ENCODE measurements at places on chromosomes 1 and 21. TPM values are rescaled to one million over a fixed set of nuclear protein-coding genes. Genes with fewer than 3 reads are reported as not detected.

DNA sequence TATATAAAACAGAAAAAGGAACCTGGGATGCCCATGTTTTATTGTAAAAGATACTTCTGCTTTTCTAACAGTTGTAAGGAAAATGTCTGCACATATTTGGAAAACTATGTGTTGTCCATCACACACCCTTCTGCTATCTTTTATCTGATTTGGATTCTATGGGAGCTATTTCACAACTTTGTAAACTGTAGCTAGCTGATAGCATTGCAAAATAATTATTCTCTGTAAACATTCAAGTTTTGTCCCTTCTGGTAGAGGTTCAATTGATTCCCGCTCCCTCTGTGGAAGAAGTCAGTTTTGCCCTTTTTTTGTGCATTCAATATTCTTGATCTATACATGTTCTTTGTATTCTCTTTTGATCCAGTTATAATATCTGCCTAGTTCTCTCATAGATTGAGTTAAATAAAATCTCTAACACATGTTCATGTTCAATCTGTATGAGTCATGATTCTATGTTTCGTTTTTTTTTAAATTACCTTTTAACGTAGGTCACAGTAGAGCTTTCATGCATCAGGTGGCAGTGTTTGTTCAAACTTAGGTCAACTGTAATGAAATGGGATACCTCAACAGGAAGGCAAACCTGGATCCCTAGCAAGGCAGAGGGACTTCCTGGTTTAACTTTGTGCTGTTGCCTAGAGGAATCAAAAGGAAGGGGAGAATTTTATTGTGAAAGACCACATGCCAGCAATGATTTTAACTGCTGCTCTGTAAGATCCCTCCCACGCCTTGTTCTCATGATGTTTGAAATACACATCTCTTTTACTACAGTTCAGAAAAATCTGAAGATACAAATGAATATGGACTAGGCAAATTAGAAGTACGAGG is 26.0 kb upstream of the BCL9 start:
- DNase-seq = no peak

GRCh38 chr1:56446531-56447098 is 132.7 kb downstream of the PLPP3 start:
- DNase-seq = no peak

The KIF21B gene
- 0.46 TPM for total RNA-seq

GRCh38 chr1:93585059-93585966 is 96.3 kb downstream of the BCAR3 start:
- no peak for DNase-seq

The SYT11 gene
- total RNA-seq = 4.0 TPM

GRCh38 chr1:50490640-50491039 is 67.4 kb upstream of the DMRTA2 start:
- no peak for DNase-seq

DNA sequence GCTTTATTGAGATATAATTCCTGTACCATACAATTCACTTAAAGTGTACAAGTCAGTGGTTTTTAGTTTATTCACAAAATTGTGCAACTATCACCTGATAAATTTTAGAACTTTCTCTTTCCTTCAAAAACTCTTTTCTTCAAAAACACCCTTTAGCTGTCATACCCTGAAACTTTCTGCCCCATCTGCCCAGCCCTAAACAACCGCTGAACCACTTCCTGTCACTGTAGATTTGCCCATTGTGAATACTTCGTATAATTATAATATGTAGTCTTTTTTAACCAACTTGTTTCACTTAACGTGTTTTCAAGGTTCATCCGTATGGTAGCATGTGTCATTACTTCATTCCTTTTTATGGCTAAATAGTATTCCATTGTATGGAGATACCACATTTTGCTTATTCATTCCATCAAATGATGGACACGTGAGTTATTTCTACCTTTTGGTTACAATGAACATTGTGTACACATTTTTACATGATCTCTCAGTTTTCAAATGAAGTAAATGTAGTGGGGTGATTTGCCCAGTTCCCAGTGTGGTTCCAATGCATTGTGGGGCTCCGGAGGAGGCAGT is 37.9 kb downstream of the WNT4 start:
- no peak for DNase-seq

DNA sequence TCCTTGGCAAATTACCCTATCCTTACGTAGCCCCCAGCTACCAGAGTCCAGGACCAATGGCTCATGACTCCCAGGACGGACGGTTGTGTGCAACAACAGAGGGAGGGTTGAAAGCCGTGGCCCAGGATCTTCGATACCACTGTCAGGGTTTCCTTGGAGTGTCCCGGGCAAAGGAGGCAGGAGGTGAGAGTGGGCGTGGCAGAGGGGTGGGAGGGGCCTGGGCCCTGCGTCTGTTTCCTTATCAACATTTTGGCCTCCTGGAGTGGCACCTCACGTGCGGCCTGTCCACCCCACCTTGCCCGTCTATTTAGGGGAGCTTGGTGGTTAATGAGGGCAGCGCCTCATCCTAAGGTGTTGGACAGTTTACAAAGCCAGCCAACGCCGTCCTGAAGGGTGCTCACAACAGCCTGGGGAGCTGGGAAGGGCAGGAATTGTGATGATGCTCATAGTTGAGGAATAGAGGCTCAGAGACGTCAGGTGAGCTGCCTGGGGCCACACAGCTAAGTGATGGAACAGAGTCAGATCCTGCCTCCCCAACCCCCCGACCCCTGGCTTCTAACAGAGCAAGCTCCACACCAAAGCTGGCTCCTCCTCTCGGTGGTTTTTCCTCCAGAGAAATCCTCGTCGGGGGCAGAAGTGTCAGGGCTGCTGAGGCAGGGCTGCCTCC is 17.4 kb upstream of the ARHGEF10L start:
- DNase-seq = no peak

DNA sequence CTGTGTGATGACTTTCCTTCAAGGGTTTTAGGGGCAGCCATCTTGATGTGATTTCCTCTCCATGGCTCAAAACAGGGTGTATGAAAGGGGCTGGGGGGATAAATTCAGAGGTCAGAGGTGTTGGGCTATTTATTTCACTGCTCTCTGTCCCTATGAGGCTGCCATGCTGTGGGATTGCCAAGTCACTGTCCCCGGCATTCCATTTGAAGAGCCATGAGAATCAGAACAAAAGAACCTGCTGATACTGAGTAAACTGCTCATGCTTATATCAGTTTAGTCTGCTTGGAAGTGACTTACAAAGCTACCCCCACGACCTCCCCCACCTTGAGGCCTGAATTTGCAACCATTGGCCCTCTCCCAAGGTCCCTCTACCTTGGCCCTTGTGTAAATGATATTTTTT is 72.3 kb upstream of the UBE2U start:
- no peak for DNase-seq

DNA sequence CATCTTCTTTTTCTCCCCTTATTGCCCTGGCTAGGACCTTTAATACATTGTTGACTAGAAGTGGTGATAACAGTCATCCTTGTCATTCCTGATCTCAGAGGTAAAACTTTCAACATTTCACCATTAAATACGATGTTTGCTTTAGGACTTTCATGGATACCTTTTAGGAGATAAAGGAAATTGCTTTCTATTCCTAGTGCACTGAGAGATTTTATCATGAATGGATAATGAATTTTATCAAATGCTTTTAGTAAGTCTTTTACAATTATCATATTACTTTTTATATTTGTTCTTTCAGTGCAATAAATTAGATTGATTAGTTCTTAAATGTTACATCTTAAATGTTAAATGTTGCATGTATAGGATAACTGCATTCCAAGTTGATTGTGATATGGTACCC is 147.2 kb upstream of the SERTAD4 start:
- no peak for DNase-seq

DNA sequence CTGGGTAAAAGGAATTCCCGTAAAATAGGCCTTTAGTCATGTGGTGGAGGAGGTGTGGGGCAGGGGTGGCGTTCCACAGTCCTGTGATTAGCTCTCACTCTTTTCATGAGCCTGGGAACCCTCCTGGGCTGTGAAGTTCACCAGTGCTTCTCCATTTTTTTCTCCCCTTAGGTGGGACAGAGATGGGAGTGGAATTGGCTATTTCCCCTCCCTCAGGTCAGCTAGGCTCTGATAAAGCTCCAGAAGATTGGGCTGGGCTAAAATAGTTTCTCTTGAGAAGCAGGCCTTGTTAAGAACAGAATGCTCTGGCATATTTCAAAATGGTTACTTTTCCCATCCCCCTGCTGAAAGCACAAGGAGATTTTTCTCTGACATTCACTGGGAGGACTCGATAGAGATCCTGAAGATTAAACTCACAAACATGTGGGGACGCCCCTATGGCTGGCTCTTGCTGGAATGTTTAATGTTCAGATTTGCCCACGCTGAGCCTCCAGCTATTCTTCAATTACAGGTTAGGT is 33.4 kb upstream of the SLC2A1 start:
- no peak for DNase-seq

DNA sequence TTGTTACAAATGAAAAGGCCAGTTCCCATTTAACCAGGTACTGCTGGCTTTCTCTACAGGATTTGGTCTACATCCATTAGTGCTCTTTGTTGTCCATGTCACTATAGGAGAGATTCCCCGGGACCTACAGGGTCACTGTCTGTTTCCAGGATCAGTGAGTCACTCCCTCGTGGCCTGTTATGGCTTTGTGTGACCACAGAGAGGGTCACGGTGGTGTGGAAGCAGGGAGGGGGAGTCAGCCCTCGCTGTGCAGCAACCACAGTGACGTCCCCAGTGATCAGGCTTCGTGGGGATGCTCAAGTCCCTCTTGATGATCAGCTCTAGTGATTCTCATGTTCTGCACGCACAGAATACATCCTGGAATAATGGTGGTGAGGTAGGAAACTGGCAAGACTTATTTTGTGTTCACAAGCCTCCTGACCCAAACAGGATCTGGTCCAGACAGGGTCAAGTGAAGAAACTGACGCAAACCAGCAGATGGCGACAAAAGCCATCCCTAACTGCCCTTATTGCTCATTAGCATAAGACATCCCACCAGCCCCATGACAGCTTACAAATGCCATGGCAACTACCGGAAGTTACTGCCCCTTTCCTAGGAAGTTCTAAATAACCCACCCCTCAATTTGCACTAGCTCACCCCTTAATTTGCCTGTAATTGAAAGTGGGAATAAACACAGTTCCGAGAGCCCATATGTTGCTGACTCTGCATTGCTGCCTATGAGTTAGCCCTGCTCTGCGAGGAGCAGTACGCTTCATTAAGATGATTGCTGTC is 98.5 kb downstream of the DISC1 start:
- peak; percentile 12 for DNase-seq

- DNase-seq = no peak
These were observed 486.2 kb upstream of the VAMP3 start for GRCh38 chr1:7284839-7285435.

DNA sequence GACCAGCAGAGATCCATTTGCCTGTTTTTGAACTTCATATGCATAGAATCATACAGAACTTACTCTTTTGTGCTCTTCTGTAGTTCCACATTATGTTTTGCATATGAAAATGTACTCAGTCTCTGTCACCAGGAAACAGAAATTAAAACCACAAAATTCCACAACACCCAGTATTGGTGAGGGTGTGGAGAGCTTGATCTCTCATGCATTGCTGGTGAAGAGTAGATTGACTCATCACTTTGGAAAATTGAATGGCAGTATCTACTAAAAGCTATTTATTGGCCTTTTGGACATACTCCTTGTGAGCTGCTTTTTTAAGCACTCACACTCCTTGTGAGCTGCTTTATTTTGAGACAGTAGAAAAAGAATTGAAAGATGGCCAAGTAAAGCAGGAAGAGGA is 43.3 kb downstream of the VTCN1 start:
- no peak for DNase-seq

DNA sequence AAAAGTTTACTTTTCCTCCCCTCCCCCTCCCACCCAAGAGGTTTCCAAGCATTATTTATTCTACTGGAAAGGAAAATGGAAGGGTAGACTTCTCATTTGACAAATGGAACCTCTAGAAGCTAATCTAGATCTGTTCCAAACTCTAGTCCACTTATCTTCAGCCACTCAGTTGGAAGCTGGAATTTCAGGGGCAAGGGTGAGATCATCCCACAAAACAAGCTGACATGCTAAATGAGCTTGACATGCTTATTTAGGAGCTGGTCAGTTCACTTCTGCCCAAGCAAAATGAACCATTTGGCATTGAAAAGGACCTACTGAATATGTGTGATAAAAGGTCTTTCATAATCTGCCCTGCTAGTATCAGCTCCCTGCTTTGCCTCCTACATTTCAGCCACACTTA is 5.0 kb downstream of the LRRC41 start:
- no peak for DNase-seq

GRCh38 chr1:234478152-234478480 is 863 bp downstream of the TARBP1 start:
- no peak for DNase-seq

The SPEN gene
- total RNA-seq = 58.3 TPM

DNA sequence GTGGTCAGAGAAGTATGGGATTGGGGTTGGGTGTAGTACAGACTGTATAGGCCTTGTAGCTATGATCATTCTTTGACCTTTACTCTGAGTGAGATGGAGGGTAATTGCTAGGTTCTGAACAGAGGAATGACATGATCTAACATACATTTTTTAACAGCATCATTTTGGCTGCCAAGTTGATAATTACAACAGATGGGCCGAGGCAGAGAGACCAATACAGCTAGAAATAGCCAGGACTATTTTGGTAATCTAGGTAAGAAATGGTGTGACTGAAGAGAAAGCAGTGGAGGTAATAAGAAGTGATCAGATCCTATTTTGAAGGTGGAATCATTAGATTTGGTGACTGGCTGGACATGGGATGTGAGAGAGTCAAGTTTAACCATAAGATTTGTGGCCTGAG is 43.5 kb downstream of the RPAP2 start:
- no peak for DNase-seq

DNA sequence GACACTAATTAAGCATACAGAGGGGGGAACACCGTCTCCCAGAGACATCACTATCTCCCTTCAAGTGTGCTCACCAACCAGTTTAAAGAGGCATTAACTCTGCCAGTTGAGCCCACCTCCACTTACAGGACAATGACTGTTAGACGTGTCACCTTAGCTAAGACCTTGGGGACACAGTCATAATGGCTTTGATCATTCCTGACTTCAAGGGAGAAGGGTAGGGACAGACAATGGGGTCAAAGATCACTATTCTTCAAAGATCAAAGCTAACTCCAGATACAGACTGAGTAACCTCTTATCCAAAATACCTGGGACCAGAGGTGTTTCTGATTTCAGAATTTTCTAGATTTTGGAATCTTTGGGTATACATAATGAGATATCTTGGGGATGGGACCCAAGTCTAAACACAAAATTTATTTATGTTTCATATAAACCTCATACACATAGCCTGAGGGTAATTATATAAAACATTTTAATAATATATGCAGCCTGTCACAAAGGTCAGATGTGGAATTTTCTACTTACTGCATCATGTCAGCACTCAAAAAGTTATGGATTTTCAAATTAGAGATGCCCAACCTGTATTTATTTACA is 246.1 kb downstream of the SLC45A1 start:
- DNase-seq = no peak
